CD4-positive, alpha-beta T cell (primary cell): ENCODE measurements at places on chromosomes 7 and 10. TPM values are rescaled to one million over a fixed set of nuclear protein-coding genes. Genes with fewer than 3 reads are reported as not detected.

PRKCQ gene
- total RNA-seq, result 43.9 TPM

CCDC3 gene
- not detected for total RNA-seq

ACHE gene
- total RNA-seq, result 0.22 TPM

AOAH gene
- 27.5 TPM for total RNA-seq

NEURL1 gene
- 1.1 TPM for total RNA-seq

OR2A1 gene
- total RNA-seq, result 0.19 TPM

ACTR3C gene
- total RNA-seq, result 3.4 TPM

LMOD2 gene
- not detected for total RNA-seq
